Skin of body (tissue), 3 donors: ENCODE measurements at places on chromosomes 12 and 14. TPM values are rescaled to one million over a fixed set of nuclear protein-coding genes. Genes with fewer than 3 reads are reported as not detected.

TDRD9 gene
- total RNA-seq: 0.39 TPM

WNT5B gene
- total RNA-seq: 22.7 TPM

FRMD6 gene
- 109 TPM for total RNA-seq

SCN8A gene
- total RNA-seq: 4.1 TPM

SLC7A8 gene
- total RNA-seq: 27.5 TPM

ANO6 gene
- 55.6 TPM for total RNA-seq

PMEL gene
- total RNA-seq: 19.8 TPM

LGR5 gene
- 13.7 TPM for total RNA-seq

TC2N gene
- 20.2 TPM for total RNA-seq

FOXA1 gene
- 0.59 TPM for total RNA-seq

NEUROD4 gene
- total RNA-seq: not detected

LRP10 gene
- total RNA-seq: 22.9 TPM

PAPLN gene
- 10.9 TPM for total RNA-seq

IKBIP gene
- 20.7 TPM for total RNA-seq

RNASE7 gene
- total RNA-seq: 0.79 TPM

ENDOU gene
- total RNA-seq: 20.8 TPM

FAM177A1 gene
- 26.0 TPM for total RNA-seq

PSMB5 gene
- total RNA-seq: 115 TPM

STXBP6 gene
- total RNA-seq: 7.6 TPM

AKAP5 gene
- total RNA-seq: 1.3 TPM

SLC4A8 gene
- 1.9 TPM for total RNA-seq

SAV1 gene
- total RNA-seq: 45.1 TPM

C12orf42 gene
- total RNA-seq: 0.30 TPM

TPPP2 gene
- total RNA-seq: not detected

KRT83 gene
- 18.8 TPM for total RNA-seq

LRFN5 gene
- total RNA-seq: 11.8 TPM

RILPL2 gene
- total RNA-seq: 1.9 TPM

IL23A gene
- 0.20 TPM for total RNA-seq

PARP11 gene
- 5.2 TPM for total RNA-seq

PTPRR gene
- total RNA-seq: 0.49 TPM

GLI1 gene
- total RNA-seq: 7.2 TPM

MVK gene
- 12.3 TPM for total RNA-seq

RIMBP2 gene
- total RNA-seq: 5.8 TPM

CLEC6A gene
- not detected for total RNA-seq

CLEC4A gene
- total RNA-seq: 4.7 TPM

LMO3 gene
- 8.9 TPM for total RNA-seq

ITGA5 gene
- total RNA-seq: 52.3 TPM

DNAI7 gene
- total RNA-seq: 0.79 TPM

RNASE3 gene
- 2.7 TPM for total RNA-seq

IL31 gene
- not detected for total RNA-seq

PZP gene
- total RNA-seq: 0.20 TPM

CLEC1A gene
- total RNA-seq: 2.8 TPM

CMAS gene
- total RNA-seq: 30.7 TPM

CFAP73 gene
- total RNA-seq: not detected

OTX2 gene
- total RNA-seq: not detected

SLC25A47 gene
- not detected for total RNA-seq

GPRC5D gene
- total RNA-seq: 10.1 TPM

TCL1A gene
- 1.7 TPM for total RNA-seq

RPGRIP1 gene
- total RNA-seq: 0.10 TPM

ANO4 gene
- 0.20 TPM for total RNA-seq
